ENCODE measurements at places on chromosomes 7 and 10. TPM values are rescaled to one million over a fixed set of nuclear protein-coding genes. Genes with fewer than 3 reads are reported as not detected.
A peak's percentile ranks its signal among the peaks of the same experiment; 100 is the strongest.

DNA sequence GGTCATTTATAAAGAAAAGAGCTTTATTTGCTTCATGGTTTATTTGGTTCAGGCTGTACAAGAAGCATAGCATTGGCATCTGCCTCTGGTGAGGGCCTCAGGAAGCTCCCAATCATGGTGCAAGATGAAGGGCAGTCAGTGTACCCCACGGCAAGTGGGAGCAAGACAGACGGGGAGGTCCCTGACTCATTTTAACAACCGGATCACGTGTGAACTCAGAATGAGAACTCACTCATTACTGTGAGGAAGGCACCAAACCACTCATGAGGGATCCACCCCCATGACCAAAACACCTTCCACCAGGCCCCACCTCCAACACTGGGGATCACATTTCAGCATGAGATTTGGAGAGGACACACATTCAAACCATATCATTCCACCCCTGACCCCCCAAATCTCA, 15.7 kb upstream of the CRYGN start:
- no peak for DNase-seq
- no peaks in the 10 kb centered on the region for H3K36me3 ChIP-seq
- no peak overlapping the region for H3K4me3 ChIP-seq
- H3K4me1 ChIP-seq = peaks cover 22% of the 10 kb centered on the region
- no peak overlapping the region for H3K27ac ChIP-seq

DNA sequence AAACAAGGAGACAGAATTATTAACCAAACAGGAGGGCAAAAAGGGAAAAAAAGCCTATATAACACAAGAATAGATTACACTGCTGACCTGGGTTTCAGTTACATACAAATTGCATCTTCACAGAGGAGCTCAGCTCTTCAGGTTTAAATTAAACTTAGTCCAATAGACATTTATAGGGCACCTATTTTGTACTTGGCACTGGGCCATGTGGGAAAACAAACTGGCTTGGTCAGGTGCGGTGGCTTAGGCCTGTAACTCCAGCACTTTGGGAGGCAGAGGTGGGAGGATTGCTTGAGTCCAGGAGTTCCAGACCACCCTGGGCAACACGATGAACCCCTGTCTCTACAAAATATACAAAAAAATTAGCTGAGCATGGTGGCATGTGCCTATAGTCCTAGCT, 62.3 kb upstream of the CCDC6 start:
- H3K4me1 ChIP-seq = peaks cover 8% of the 10 kb centered on the region
- no peak overlapping the region for H3K27ac ChIP-seq
- no peaks in the 10 kb centered on the region for H3K36me3 ChIP-seq
- no peaks in the 10 kb centered on the region for H3K27me3 ChIP-seq
- DNase-seq = no peak

- H3K27me3 ChIP-seq = no peaks in the 10 kb centered on the region
- H3K4me1 ChIP-seq = peaks cover 5% of the 10 kb centered on the region
- H3K36me3 ChIP-seq = no peaks in the 10 kb centered on the region
- H3K4me3 ChIP-seq = no peak overlapping the region
- peak overlapping the region; percentile 12 for H3K27ac ChIP-seq
Measured at GRCh38 chr10:44801383-44802327, 109.5 kb upstream of the TMEM72 start.

DNA sequence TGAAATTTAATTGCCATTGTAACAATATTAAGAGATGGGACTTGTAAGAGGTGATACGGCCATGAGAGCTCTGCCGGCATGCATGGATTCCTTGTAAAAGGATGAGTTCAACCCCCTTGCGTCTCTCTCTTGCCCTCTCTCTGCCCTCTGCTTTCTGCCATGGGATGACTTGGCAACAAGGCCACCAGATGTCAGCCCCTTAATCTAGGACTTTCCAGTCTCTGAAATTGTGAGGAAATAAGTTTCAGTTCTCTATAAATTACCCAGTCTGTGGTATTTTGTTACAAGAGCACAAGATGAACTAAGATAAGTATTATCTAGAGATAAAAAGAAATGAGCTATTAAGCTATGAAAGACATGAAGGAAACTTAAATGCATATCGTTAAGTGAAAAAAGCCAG, 145.7 kb upstream of the AHR start:
- peak overlapping the region; percentile 38 for H3K27ac ChIP-seq
- no peak overlapping the region for H3K4me3 ChIP-seq
- H3K27me3 ChIP-seq = no peaks in the 10 kb centered on the region

DNA sequence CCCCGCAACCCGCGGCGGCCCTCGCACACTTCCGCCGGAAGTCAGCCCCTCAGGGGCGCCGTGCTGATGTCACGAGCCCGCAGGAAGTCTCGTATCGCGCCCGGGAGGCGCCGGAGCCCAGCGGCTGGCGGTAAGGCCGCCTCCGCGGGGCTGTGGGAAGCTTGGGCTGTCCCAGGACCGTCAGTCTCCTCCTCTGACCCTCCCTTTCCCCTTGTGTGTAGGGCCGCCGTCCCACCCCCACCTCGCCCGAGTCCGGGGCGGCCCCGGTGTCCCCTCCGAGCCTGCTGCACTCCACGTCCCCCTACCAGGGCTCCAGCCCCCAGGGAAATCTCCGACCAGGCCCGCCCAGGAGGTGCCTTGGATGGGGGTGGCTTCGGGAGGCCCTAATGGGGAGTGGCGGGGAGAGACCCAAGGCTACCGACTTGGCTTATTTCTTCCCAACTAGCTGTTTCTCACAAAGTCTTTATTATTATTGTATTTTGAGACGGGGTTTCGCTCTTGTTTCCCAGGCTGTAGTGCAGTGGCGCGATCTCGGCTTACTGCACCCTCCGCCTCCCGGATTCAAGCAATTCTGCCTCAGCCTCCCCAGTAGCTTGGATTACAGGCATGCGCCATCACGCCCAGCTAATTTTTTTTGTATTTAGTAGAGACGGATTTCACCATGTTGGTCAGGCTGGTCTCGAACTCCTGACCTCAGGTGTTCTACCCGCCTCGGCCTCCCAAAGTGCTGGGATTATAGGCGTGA, at the start of gene ZDHHC4:
Gene ZDHHC4, plus strand, starts transcription at position 86 of the 745 bp plus-strand sequence. CDS start 3,108 bp downstream, outside the sequence.
- peaks cover 26% of the 10 kb centered on the region for H3K36me3 ChIP-seq
- no peaks in the 10 kb centered on the region for H3K27me3 ChIP-seq
- peak within 1 kb of the TSS; percentile 56 for H3K4me3 ChIP-seq
- DNase-seq = peak; percentile 92
- H3K27ac ChIP-seq = peak within 1 kb of the TSS; percentile 94

- H3K36me3 ChIP-seq = no peaks in the 10 kb centered on the region
- DNase-seq = peak; percentile 89
- no peaks in the 10 kb centered on the region for H3K4me1 ChIP-seq
- H3K27ac ChIP-seq = peak overlapping the region; percentile 83
Measured at GRCh38 chr10:130301021-130301892, 165.1 kb downstream of the GLRX3 start.

GRCh38 chr10:132611986-132612385, 74.4 kb downstream of the INPP5A start:
- peaks cover 12% of the 10 kb centered on the region for H3K4me1 ChIP-seq
- no peaks in the 10 kb centered on the region for H3K27me3 ChIP-seq
- H3K27ac ChIP-seq = no peak overlapping the region
- DNase-seq = no peak
- H3K36me3 ChIP-seq = no peaks in the 10 kb centered on the region
- no peak overlapping the region for H3K4me3 ChIP-seq

DNA sequence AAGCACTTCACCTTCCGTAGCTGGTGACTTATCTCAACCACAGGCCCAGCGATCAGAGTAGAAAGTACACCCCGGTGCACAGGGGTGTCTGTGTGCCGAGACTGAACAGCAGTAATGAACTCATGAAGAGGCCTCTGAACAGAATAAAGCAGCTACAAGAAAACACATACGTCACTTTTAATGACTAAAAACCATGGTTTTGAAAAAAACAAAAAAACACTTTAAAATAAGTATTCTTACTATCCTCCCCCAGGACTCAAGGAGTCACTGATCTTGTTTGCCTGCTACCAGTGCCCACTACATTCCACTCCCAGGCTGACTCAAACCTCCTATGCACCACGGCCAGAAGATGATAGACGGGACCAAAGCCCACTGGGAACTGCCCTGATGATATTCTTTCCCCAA, 53.8 kb downstream of the NCAPG2 start:
- no peak overlapping the region for H3K27ac ChIP-seq
- no peaks in the 10 kb centered on the region for H3K4me1 ChIP-seq
- H3K27me3 ChIP-seq = no peaks in the 10 kb centered on the region
- peaks cover 23% of the 10 kb centered on the region for H3K36me3 ChIP-seq

DNA sequence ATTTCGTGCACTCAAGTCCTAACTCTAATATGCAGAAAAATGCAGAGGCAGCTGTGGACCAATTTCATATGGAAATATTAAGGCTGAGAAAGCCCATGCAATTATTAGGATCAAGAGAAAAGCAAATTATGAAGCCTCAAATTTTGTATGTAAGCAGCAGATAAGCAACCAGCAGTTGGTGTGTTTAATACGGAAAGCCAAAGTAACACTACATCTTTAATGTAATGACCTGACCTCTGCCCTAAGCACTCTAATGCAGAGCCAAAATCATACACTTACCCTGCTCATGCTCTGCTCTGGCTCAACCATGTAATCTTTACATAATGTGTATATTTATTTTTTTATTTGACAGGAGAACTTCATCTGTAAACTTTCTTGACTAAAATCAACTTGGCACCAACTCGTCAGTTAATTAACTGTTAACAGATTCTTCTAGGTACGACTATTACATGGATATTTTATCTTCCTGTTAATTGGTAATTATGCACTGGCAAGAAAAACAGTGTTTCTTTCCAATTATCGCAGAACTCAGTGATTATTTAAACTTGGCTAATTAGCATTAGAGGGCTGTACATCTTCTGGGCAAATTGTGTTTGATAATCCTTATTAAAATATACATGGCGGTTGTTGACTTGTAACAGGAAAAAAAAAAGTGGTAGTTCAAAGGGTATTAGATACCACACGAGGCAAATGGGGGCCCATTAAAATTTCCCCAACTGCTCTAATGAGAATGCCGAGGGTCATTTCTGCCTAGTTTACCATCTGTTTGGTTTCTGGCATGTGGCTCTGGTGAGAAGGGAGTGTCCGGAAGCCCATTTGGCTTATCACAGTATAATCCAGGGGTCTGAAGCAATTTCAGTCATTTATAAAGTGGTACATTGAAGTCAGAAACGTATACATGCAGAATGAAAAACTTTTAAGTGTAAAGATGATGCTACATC, 94.5 kb downstream of the RELN start:
- H3K27me3 ChIP-seq = no peaks in the 10 kb centered on the region
- H3K4me1 ChIP-seq = no peaks in the 10 kb centered on the region
- no peak overlapping the region for H3K27ac ChIP-seq
- no peak overlapping the region for H3K4me3 ChIP-seq
- H3K36me3 ChIP-seq = no peaks in the 10 kb centered on the region
- DNase-seq = no peak

DNA sequence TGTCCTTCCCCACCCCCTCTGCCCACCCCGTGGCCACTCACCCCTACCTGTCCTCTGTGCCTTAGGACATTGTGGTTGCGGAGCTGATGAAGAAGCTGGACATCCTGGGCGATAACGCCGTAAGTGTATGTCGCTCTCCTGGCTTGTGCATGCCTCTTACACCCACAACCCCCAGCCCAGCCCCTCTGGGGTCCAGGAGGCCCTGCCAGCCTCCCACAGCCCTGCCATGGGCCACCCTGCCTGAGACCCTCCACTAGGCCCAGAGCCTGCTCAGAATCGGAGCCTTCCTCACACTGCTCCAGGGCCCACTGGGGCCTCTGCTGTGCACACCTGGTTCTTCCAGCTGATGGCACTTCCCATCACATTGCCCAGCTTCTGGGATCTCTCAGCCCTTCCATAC, 36.8 kb upstream of the DPYSL4 start:
- no peak overlapping the region for H3K27ac ChIP-seq
- DNase-seq = no peak
- no peaks in the 10 kb centered on the region for H3K4me1 ChIP-seq
- H3K27me3 ChIP-seq = no peaks in the 10 kb centered on the region
- H3K36me3 ChIP-seq = no peaks in the 10 kb centered on the region

GRCh38 chr7:98372993-98373392, 27.9 kb downstream of the BAIAP2L1 start:
- no peak for DNase-seq
- H3K4me3 ChIP-seq = no peak overlapping the region
- no peaks in the 10 kb centered on the region for H3K4me1 ChIP-seq
- H3K27me3 ChIP-seq = no peaks in the 10 kb centered on the region
- no peak overlapping the region for H3K27ac ChIP-seq

DNA sequence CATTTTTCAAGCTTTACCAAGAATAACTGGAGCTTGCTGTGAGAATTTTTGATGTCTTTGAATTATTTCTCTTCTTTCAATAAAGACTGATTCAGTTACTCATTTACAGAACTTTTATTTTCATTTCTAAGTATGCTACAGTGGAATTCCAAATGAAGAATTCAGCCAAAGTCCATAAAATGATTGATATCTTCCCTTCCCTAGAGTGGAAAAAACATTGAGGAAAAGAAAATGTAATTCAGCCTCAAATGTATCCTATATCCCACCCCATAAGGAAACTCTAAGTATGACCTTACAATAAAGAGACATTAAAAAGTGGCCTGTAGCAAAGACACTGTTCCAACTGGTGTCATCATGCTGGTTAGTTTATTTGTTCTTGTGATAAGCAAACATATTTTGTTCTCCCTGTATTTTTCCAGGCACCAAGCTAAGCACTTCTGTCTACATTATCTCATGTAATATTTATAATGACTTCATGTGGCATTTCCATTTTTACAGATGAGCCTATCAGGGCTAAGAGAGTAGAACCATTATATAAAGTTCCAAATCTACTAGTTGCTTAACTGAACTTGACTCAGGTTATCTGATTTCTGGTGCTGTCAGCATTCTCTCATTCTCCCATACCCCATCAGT, 450.4 kb downstream of the NEBL start:
- no peak overlapping the region for H3K27ac ChIP-seq
- DNase-seq = no peak
- no peaks in the 10 kb centered on the region for H3K27me3 ChIP-seq
- no peaks in the 10 kb centered on the region for H3K36me3 ChIP-seq
- H3K4me1 ChIP-seq = no peaks in the 10 kb centered on the region

DNA sequence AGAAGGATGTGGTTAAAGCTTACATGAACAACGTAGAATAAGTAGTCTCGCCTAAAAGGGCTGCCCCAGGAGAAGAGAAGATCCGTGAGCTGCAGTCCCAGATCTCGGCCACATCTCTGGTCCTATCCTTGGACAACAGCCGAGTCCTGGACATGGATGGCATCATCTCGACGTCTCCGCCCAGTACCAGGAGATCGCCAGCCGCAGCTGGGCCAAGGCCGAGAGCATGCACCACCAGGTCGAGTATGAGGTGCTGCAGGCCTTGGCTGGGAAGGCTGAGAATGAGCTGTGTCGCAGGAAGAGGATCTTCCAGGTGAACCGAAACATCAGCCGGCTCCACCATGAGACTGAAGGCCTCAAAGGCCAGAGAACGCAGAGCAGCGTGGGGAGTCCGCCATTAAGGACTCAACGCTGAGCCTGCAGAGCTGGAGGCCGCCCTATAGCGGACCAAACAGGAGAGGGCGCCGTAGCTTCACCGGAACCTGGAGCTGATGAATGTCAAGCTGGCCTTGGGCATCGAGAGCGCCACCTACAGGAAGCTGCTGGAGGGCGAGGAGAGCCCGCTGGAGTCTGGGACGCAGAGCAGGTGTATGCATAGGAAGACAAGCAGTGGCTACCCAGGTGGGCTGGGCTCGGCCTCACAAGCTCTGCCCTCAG, 22.2 kb downstream of the LIPK start:
- DNase-seq = peak; percentile 57
- no peaks in the 10 kb centered on the region for H3K36me3 ChIP-seq
- H3K27me3 ChIP-seq = peaks cover 9% of the 10 kb centered on the region
- H3K4me1 ChIP-seq = no peaks in the 10 kb centered on the region
- no peak overlapping the region for H3K4me3 ChIP-seq
- H3K27ac ChIP-seq = no peak overlapping the region

Gene FAM237B
- total RNA-seq = not detected

Gene TRPV5
- total RNA-seq = not detected

Gene UTF1
- not detected for total RNA-seq

Data from heart left ventricle (tissue), 16 donors.